Fibroblast of upper back skin (primary cell): ENCODE measurements at places on chromosomes 4 and X.
A peak's percentile ranks its signal among the peaks of the same experiment; 100 is the strongest.

DNA sequence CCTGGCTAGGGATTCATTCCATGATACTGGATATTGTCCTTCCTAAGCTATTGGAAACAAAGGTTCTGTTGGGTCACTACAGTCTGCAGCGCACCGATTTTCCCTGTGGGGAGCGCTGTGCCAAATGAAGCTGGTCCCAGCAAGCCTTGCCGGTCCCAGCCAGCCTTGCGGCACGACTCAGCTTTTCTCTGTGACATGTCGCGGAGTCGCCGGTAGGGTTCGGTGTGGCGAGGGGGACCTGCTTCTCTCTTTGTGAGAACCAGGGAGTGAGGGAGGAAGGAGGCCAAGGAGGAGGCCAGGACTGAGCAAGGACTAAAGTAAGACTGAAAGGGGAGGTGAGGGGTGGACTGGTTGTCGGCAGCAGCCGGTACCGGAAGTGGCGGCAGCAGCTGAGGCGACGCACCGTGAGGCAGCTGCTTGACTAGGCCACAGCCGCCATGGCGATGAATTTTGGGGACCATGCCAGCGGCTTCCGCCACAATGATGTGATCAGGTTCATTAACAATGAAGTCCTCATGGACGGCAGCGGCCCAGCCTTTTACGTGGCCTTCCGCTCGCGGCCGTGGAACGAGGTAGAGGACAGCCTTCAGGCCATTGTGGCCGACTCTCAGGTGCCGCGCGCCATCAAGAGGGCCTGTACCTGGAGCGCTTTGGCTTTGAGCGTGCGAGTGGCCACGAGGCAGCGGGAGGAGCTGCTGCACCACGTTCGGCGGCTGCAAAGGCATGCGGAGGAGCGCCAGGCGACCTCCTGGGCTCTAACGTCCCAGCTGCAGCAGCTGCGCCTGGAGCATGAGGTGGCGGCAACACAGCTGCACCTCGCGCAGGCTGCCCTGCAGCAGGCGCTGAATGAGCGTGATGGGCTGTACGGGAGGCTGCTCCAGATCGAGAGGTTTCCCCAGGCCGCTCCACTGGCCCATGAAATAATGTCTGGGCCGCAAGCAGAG, at the start of gene TEX13D:
Gene TEX13D, plus strand, starts transcription at position 180 of the 944 bp plus-strand sequence. Its CDS starts 258 bp downstream, at position 438.
- no peak for DNase-seq

DNA sequence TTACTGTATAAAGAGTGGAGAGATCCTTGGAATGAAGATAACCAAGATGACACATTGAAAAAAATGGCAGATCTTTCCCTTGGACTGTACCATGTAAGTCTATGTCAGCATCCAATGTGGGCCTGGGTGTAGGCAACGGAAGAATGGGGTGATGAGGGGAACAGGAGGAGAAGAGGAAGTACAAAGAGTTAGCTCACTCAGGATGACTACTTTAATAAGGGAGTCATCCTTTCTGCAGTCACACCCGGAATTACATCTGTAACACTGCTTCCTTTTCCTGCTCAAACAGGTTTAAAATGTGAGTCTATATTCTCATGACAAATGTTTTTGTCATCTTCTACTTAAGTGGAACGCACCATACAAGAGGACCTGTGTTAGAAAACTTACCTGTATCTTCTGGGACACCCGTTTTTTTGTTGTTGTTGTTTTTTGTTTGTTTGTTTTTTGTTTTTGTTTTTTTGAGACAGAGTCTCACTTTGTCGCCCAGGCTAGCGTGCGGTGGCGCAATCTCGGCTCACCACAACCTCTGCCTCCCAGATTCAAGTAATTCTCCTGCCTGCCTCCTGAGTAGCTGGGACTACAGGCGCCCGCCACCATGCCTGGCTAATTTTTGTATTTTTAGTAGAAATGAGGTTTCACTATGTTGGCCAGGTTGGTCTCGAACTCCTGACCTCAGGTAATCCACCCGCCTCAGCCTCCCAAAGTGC, 18.0 kb downstream of the HPSE start:
- no peak for DNase-seq

DNA sequence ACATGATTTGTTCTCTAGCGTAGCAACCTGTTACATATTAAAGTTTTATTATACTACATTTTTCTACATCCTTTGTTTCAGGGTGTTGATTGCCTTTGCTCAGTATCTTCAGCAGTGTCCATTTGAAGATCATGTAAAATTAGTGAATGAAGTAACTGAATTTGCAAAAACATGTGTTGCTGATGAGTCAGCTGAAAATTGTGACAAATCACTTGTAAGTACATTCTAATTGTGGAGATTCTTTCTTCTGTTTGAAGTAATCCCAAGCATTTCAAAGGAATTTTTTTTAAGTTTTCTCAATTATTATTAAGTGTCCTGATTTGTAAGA, 2.4 kb downstream of the ALB start:
- no peak for DNase-seq

- no peak for DNase-seq
Observed at GRCh38 chr4:146336410-146336807, 122.1 kb downstream of the REELD1 start.

GRCh38 chrX:150475461-150475860, 93.0 kb upstream of the MTM1 start:
- no peak for DNase-seq

DNA sequence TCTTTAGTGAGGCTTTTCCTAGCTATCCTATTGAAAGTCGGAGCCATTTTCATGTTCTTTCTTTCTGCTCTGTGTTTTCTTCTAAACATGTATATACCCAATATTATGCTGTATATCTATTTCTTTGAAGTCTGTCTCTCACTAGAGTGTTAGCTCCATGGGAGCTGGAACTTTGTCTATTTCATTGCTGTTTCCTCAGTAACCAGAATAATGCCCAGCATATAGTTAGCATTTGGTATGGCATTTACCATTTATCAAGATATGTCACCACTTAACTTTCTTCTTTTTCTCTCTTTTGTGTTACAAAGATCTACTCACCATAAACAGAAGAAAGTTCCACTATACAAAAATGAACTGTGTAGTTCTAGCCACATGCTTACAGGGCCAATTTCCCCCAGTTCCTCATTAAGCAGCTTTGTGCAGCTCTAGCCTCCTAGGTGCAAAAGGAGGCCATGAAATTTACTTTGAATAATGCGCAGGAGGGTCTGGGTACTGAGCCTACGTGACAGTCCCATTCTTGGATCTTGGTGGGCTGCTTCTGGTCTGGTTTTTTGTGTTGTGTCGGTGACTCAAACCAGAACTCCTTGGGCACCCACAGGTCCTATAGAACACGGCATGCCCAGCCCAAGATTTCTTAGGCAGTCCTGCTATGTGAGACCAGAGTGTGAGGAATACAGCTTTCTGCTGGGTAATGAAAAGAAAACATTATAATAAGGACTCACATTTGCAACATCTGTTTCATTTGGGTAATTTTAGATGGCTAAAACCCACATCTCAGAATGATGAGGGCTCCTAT, 302.3 kb upstream of the IGFBP7 start:
- no peak for DNase-seq

DNA sequence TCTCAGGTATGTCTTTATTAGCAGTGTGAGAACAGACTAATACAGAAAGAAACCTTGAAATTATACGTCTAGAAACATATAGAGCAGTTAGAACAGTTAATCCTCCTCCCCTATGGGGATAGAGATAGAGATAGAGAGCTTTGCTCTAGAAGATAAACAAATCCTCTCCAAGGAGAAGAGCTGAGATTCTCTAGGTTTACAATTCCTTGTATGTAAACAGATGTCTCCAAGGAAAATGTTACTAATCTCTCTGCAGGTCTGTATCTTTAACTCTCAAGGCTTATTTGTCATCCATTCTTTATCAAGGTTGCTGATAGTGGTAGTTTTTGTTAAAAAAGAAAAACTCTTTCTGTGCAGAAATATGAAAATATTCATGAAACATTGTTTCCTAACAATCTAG, 282.1 kb upstream of the GIMD1 start:
- DNase-seq = no peak

DNA sequence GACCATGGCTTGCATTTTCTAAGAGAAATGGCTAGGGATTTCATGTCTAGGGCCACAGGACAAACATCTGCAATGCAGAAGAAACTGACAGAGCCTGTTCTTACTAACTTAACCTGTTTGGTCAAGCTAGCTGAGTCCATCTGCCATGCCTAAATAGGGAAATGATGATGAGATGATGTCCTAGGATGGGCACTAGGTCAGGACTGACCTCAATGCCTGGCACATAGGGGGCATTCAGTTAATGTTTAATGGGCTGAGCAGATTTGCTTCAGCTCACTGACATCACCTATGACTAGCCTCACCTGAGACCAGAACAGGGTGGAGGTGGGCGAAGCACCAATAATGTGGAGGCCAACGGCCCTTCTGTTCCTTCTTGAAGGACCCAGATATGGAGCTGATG, 174.2 kb upstream of the SCML1 start:
- DNase-seq = no peak

DNA sequence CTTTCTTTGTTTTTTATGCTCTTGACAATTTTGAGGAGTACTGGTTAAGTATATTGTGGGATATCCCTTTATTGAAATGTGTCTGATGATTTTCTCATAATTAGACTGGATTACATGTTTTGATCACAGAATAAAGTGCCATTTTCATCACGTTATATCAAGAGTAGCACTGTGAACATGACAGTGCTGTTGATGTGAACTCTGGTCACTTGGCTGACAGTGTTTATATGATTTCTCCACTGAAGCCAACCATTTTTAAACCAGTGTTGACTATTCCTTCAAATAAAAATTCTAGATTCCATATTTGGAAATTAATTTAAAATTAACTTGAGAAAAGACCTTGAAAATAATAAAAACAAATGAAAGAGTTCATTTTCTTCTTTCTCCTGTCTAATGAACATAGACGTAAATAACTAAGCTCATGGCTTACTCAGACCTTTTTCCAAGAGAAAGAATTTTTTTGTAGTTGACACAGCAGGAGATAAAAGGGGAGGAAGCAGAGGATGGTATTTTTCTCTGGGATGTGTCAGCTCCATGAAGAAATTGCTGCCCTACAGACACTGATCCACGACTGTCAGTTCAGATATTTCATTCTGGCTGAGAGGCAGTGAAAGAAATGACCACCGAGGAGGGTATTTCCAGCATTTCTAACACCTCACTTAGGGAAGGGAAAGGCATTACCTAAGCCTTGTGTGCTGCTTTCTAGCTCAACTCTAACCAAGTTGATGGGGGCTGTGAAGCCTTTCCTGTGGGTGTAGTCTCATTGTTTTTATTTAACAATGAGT, 150.9 kb upstream of the ANK2 start:
- DNase-seq = peak; percentile 64

GRCh38 chr4:53716011-53716410, 124.7 kb upstream of the LNX1 start:
- peak; percentile 65 for DNase-seq

- DNase-seq = no peak
Observed at GRCh38 chr4:89119166-89119565, 7.8 kb downstream of the TIGD2 start.

DNA sequence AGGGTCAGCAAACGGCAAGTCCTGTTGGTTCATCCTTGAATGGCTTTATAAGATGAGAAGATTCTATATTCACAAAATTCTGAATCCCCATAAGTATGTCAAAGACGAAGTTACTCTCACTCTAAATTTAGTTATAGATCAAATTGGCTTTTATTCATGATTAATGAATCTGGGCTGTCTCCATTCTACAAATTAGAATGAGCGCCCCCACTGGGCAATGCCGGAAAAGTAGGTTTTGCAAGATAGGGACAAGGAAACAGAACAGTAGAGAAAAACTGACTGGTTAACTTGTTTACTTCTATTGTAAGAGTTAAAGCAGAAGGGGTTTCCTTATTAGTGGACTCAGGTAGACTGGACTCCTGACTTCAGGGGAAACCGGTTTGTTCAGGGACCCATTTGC, 100.3 kb downstream of the F11 start:
- no peak for DNase-seq

- DNase-seq = no peak
Observed at GRCh38 chr4:120003193-120003592, 63.5 kb downstream of the MAD2L1 start.

DNA sequence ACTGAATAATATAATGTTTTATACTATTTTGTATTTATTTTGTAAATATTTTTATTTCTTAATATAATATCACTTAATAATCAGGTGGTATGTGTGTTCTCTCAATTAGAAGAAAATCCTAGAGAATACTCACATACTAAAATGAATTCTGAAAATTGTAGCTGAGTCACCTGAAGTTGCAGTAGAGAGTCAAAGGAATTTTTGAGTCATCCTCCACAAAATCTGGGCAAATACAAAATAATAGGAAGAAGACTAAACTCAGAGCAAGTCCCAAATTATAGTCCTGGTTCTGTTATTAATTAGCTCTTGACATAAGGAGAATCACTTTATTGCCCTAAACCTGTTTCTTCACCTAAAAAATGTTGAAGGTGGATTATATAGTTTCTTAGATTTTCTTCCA, 57.8 kb downstream of the SPATA4 start:
- DNase-seq = peak; percentile 65

- no peak for DNase-seq
Observed at GRCh38 chr4:123924536-123924935, 527.9 kb downstream of the SPRY1 start.

DNA sequence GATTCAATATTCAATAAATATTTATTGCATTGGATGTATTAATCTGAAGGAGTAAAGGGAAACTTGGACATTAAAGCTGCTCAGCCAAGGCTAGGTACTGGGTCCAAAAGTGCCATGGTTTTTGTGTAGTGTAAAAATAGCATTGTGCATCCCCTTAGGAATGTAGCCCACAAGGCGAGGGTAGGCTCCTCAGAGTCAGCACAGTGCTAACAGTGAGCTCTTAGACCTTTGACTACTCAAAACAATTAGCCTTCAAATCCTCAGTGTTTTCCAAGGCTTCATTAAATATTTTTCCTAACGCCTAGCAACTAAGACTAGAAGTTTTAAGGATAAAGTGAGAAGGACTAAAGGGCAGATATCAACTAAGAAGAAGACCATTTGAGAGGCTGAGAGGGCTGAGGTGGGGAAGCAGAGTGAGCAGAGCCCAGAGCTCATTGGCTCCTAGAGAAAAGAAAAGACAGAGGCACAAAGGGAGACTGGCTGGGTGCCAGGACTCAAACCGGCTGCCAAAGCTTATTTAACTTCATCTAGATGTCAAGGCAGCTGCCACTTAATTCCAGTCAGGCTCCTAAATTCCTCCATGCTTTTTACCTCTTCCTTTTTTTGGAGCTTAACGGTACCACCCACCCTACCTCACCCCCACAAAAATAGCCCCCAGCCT, 17.0 kb downstream of the PRKG2 start:
- no peak for DNase-seq

GRCh38 chr4:18894928-18895327, 873.4 kb upstream of the LCORL start:
- DNase-seq = no peak

DNA sequence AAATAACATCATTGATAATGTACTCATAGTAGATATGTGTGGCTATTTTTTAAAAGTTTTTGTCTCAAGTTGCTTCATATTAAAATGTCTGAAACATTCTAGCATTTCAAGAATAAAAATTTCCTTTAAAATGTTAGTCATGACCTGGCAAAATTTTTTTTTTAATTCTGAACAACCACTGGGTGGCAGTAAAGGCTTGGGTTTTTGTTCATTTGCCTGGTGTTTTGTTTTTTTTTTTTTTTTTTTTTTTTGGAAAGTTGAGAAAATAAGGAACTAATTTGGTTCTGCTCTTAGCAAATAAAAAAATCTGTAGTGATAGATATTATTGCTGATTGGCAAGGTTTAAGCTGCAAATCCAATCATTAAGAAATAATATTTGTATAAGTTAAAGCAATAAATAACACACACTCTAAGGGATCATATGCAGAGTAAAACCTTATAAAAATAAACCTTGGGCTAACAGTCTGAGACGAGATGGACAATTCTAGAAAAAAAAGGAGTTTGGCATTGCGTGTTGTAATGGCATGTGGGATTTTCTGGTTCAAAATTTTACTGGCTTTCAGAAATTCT, 81.4 kb downstream of the CEP44 start:
- DNase-seq = peak; percentile 50
